Hypothalamus (tissue), 51 donors: ENCODE measurements at places on chromosomes 12 and 14.

GRCh38 chr12:124273630-124274029, 21.3 kb upstream of the RFLNA start:
- DNase-seq, result no peak

DNA sequence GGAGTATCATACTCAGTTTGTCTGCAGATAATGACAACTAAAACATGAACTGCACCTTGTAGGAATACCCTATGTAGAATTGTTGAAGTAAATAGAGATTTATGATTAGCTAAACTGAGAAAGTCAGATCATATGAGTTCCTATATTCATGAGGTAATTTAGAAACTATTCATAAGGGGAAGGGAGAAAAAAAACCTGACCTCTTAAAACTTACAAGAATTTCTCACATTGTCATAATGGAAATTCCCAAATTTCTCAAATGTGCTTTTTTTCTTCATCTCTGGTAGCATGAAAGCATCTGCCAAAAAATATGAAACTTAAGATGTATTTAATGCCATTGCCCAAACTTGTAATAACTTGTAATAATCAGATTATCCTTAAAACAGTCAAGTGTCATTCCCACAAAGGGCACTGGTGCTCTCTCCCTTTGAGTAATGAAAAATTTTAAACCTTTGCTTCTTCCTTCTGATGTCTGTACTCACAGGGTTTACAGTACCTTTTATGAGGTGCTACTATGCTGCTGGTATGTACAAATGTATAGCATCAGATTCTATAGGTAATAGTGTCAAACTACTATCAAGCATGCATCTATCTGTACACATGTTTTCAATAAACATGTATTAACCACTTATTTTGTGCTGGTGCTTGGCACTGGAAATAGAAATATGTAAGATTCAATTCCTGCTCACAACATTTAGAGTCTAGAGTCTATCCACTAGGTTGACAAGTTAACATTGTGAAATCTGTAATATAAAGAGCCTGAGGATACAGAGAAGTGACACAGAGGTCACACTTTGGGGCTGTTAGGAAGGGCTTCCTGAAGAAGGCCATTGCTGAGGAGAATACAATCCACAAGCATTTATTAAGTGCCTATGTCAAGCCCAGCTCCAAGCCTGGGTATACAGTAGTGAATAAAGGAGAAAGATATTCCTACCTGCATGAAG, 17.4 kb upstream of the DRAM1 start:
- DNase-seq, result no peak

- DNase-seq, result no peak
Measured at GRCh38 chr12:10234562-10234961, 21.9 kb downstream of the GABARAPL1 start.

GRCh38 chr12:115962216-115962615, 315.3 kb downstream of the MED13L start:
- no peak for DNase-seq

DNA sequence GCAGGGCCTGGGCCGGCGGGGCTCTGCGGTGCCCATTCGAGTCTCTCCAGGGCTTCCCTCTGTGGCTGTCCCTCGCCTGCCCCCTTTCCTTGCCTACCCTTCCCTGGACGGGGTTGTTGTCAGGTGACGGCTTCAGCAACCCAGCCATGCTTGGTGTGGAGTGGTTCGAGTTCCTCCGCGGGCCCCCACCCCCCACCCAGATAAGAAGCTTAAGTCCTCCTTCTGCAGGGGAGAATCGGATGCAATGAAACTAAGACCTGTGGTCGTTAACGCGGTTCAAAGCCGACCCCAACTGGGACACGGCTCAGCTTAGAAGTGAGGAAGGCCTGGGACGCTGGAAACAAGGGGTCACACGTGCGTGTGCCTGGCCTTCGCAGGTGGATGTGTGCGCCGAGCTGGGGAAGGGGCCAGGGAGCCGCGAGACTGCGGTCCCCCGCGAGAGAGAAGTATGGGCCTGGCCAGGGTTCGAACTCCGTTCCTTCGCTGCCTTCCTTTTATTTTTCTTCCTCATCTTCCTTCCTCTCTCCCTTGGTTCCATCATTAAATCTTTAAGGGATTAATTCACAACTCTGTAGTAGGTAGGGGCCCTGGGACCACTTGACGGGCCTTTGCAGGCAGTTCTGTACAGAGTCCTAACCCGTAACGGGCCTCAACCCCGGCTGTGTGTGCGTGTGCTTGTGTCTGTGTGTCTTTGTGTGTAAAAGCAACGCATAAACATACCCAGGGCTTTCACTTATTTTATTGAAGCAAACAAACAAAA, 3.5 kb downstream of the TTC6 start:
- DNase-seq, result no peak

GRCh38 chr12:96235484-96235826, 41.3 kb downstream of the ELK3 start:
- no peak for DNase-seq

- no peak for DNase-seq
Measured at GRCh38 chr12:630656-631632, 32.3 kb downstream of the NINJ2 start.

DNA sequence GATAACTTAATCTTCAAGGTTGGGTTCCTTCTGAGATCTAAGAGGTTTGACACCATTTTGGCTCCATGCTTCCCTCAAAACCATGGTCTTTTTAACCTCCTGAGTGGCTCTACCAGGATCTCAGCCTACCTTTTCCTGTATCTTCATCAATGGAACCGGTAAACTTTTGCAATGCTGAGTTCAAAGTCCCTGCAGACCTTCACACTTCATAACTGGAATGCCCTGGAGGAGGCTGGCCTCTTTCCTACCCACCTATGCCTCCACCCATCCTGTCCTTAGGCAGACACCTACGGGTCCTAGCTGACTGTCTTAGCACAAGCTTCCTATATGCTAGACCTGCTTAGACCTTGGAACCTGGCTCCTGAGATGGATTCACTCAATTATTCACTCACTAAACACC, 89.5 kb upstream of the EEA1 start:
- DNase-seq, result no peak

DNA sequence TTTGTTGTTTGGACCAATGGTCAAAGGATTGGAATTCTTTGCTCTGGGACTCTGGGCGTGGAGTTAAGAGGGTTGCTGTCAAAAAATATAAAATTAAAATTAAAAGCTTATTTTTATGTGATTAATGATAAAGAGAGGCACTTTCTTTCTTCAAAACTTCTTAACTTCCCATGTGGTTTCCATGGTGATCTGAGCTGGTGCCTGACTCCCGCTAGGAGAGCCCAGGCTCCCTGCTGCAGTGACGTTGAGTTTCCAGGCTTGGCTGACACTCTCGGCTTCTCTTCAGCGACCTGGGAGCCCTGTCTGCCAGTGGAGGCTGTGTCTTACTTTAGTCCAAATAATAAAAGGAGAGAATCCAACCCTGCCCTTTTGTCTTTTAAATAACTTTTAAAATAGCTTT, 84.4 kb downstream of the GALC start:
- no peak for DNase-seq

- DNase-seq, result no peak
Measured at GRCh38 chr12:13592063-13592942, 389.1 kb downstream of the GRIN2B start.

DNA sequence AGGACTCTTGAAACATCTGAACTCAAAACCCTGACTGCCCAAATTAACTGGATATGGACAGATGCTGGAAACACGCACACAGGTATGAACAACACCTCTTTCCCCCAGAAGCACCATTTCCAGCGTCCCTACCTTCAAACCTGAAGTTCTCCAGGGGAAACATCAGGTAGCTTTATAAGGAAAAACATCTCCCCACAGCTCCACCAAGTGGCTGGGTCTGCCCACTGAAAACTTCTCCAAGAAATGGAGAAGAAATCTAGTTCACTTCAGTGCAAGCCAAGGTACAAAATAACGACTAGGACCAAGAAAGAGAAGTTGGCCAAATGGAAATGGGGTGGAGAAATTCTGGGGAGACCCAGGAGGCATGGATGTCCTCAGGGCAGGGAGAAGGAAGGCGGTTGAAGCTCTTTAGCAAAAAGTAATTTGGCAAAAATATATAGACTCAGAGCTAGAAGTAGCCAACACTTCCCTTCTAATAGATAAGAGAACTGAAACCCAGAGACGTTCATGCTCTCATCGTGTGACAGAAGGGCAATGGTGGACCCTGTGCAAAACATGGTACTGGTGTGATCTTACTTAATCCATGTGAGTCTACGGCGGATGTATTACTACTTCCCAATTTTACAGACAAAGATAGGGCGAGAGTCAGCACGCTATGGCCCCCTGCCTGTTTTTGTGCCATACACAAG, 10.5 kb upstream of the NUAK1 start:
- DNase-seq, result no peak

- no peak for DNase-seq
Measured at GRCh38 chr12:71799106-71799505, 40.5 kb upstream of the TBC1D15 start.

DNA sequence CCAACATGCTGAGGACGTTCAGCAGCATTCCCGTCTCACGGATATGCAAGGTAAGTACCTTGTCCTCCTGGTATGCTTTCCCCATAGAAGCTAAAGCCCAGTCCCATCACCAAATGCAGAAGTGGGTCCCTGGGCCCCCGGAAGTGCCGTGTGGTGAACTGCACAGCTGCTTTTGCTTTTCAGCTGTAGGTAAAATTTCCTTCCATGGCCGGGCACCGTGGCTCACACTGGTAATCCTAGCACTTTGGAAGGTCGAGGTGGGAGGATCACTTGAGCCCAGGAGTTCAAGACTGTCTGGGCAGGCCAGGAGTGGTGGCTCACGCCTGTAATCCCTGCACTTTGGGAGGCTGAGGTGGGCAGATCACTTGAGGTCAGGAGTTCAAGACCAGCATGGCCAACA, 44.1 kb downstream of the HSP90AA1 start:
- no peak for DNase-seq

DNA sequence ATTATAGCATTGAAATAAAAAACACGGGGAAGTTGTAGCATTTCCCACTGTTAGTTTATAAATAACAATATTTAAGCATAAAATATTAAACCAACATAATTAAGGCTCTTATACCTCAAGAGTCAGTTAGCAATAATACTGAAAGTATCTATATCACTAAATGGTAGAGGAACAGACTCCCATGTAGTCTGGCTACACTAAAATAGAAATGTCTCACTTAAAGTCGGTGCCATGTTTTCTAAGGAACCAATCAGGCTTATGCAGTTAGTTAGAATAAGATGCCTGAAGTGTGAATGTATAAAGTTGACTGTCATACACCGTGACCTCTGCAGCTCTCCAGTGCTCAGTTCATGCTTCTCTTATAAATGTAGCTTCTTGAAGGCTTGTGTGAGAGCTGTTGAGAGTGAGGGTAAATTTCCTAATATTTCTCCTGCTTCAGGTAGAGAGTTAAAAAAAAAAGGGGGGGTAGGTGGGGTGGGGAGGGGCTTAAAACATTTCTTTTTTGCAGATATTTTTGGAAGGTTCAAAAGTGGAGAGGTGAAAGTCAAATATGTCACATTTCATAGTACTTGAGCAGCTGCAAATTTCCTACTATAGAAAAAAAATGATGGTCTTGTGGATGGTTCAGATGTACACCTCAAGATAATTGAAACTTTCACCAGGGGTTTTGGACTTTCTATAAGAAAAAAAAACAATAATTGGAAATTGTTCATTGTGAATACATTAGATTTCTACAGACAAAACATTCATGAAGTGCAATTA, 64.5 kb downstream of the PTCSC3 start:
- no peak for DNase-seq

DNA sequence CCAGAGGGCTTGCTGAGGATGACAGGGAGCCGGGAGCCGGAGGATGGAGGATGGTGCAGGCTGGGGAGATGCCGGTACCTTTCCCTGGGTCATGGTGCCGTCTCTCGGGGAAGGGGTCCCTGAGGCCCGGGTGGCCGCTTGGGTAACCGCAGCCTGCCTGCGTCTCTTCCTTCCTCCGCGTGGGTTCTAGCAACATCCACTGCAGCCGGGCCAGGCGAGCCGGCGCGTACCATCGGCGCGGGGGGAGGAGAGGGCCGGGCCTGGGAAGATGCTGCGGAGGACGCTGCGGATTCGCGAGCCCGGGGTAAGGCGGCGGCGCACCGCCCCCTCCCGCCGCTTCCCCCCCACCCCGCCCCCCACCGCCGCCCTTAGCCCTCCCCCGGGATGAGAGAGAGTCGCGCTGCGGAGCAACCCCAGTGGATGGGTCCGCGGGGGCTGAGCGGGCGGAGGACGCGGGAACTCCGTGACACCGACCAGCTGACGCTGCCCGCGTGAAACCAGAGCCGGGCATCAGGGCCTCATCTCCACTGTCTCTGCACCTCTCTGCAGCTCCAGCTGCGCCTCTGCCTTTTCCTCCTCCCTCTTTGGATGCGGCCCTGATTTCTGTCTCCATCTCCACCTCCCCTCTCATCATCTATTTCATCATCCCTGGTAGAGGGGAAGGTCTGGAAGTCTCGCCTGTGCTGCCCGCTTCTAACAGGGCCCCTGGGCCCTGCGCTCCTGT, at the start of gene FAIM2:
Gene FAIM2, minus strand, starts transcription at position 201 of the 724 bp plus-strand sequence. Its CDS starts 108 bp downstream, at position 93.
- peak; percentile 83 for DNase-seq

GRCh38 chr14:76941946-76942805, 86.3 kb downstream of the IRF2BPL start:
- DNase-seq, result no peak

DNA sequence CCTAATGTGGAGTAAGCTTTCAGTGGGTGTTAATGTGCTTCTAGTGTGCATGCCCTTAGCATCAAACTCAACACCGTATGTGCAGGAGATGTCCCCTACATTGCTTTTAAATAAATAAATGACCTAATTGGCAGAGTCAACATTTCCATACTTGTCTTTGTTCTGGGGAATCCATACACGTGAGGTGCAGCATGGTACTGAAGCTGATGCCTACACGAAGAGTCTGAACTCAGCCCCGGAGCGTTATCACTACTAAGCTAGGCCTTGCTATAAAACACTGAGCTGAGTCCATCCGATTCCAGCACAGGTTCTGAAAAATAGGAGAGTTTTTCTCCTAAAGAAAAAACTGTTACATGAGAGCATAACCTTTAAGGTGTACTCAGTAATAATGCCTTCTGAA, 125.0 kb upstream of the DYRK2 start:
- no peak for DNase-seq

DNA sequence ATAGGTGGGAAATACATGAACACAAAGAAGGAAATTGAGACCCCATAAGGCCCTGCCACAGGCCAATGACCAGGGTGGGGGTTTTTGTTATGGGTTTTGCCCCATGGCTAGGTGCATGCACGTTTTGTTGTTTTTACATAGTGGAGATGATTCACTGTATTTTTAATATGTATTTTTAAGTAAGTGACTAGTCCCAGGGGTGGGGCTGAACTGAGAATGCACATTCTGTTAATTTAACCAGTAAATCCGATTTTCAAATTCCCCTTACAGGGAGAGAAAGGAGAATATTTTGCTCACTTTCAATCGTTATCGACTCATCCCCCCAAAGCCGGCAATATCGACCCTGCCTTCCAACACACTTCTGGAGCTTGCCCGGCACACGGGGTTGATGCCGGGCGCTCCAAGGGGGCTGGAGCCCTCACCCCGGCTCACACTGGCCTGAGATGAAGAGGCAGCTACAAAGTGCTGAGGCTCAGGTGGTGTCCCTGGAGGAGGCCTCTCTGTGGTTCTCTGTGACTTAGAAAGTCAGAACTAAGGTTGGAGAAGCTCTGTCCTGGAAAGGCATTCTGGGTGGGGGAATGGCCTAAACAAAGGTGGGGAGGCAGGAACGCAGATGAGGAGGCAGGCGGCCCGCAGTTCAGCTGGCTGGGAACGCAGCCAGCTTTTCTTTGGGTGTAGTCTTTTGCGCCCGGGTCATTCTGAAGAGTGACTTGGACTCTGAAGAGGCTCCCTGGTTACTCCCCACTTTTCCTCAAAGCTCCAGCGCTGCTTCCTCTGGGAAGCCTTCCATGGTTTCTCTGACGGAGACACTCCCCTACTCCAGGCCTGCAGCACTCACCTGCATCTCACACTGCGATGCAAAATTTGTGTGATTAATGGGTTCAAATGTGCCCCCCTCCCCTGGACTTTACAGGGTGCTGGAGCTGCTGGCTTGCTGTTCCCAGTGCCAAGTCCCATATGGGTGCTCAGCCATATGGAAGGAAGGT, 50.7 kb upstream of the DLK1 start:
- no peak for DNase-seq
